ENCODE measurements at places on chromosomes 2 and 18. TPM values are rescaled to one million over a fixed set of nuclear protein-coding genes. Genes with fewer than 3 reads are reported as not detected.

The KLF7 gene
- 24.2 TPM for total RNA-seq

The GALR1 gene
- total RNA-seq: 0.05 TPM

The NDUFV2 gene
- 455 TPM for total RNA-seq

The LCT gene
- total RNA-seq: not detected

- no peaks in the 10 kb centered on the region for H3K4me1 ChIP-seq
- H3K27me3 ChIP-seq: peaks cover 1% of the 10 kb centered on the region
- DNase-seq: no peak
- H3K4me3 ChIP-seq: no peak overlapping the region
Measured at GRCh38 chr18:10398571-10398970, 55.9 kb upstream of the APCDD1 start.

DNA sequence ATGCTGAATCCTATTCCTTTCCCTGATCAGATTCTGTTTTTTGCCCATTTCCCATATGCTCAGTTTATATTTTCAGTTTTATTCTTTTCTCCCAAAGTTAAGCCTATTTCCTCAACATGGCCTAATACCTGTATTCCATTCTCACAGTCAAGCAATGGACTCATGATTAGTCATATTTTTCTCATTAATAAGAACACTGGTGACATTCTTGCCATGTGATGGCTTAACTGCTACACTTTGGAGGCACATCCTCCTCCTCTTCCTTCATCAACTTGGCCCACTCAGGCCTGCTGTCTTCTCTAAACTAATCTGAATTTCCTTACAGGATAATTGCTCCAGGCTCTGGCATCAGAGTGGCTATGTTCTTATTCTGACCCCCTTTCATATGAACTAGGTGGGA lies 679.2 kb downstream of the NYAP2 start:
- H3K27me3 ChIP-seq: no peaks in the 10 kb centered on the region
- H3K36me3 ChIP-seq: no peaks in the 10 kb centered on the region
- H3K4me1 ChIP-seq: peaks cover 4% of the 10 kb centered on the region

- H3K27ac ChIP-seq: peak overlapping the region; percentile 69
- H3K27me3 ChIP-seq: no peaks in the 10 kb centered on the region
- DNase-seq: no peak
- H3K4me3 ChIP-seq: no peak overlapping the region
- H3K4me1 ChIP-seq: peaks cover 15% of the 10 kb centered on the region
- H3K36me3 ChIP-seq: no peaks in the 10 kb centered on the region
Measured at GRCh38 chr2:41912776-41913175, 135.0 kb upstream of the PKDCC start.

DNA sequence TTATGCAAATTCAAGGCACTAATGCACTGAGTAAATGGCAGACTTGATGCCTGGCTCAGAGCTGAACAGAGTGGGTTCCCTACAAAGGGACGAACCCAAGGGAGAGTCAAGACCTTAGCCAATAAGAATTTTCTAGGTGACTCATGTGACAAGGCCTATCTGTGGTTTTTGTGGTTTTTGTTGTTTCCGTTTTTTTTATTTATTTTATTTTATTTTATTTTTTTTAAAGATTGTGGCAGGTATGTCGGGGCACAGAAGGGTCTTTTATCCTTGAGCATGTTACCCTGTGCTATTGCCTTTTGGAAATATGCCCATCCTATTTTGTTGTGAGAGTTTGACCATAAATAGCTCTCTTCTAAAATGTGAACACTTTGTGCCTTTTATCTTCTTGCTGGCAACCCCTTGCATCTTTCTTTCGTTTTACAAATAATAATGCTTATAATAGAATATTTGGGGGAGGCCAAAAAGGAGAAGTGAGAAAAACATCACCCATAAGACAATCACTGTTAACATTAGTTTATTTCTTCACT lies 113.4 kb upstream of the AQP4 start:
- no peak overlapping the region for H3K4me3 ChIP-seq
- no peaks in the 10 kb centered on the region for H3K4me1 ChIP-seq
- DNase-seq: no peak

DNA sequence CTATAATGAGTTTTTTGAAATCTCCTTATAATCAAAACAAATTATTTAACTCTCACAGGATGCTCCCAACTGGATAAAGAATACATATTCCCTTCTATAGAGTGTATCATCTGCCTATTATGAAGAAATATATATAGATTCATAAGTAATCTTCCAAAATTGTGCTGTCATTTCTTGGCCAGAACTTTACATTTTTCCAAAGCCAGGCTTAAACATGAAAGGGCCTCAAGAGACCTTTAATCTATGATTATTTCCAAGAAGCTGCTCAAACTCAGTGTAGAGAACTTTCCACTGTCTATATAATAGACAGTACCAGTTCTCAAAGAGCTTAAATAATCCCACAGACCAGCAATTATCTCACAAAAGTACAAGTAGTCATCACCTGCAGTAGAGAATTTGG lies 211.0 kb downstream of the AKAIN1 start:
- H3K27me3 ChIP-seq: no peaks in the 10 kb centered on the region
- H3K36me3 ChIP-seq: no peaks in the 10 kb centered on the region
- H3K27ac ChIP-seq: no peak overlapping the region
- H3K4me3 ChIP-seq: no peak overlapping the region
- DNase-seq: no peak
- no peaks in the 10 kb centered on the region for H3K4me1 ChIP-seq

- no peaks in the 10 kb centered on the region for H3K27me3 ChIP-seq
- H3K36me3 ChIP-seq: no peaks in the 10 kb centered on the region
- H3K4me3 ChIP-seq: no peak overlapping the region
- H3K4me1 ChIP-seq: no peaks in the 10 kb centered on the region
- no peak for DNase-seq
Measured at GRCh38 chr2:25585189-25585588, 88.2 kb downstream of the DTNB start.

DNA sequence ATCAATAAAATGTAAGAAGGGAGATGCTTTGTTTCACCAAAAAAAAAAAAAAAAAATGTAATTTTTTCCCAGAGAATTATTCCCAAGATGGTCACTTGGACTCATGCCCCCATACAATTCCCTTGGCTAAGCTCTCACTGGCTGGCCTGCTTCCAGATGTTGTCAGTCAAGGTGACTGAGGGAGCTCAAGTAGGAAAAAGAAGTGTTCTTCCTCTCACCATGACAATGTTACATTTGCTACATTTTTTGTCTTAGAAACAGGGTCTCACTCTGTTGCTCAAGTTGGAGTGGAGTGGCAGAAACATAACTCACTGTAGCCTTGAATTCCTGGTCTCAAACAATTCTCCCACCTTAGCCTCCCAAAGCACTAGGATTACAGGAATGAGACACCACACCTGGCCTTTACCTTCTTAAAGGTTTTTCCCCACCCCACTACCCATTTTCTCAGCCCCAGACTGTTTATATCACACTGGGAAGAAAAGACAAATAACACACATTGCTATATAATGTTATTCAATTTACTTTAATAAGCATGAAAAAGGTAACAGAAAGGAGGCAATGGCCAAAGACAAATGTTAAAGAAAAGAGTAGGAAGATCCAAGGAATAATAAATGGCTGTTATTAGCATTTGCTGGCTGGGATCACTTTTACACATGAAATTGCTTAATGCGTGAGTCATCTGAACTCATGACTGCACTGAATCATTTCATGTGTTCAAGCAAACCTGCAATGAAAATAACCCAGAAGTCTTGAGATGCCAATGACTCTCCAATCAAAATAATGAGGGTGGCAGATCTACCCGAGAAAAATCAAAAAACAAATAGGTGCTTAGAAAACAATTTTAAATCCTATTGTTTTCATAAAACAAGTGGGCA lies 45.2 kb downstream of the ACVR1 start:
- peak overlapping the region; percentile 13 for H3K4me3 ChIP-seq
- H3K27ac ChIP-seq: peak overlapping the region; percentile 73
- no peaks in the 10 kb centered on the region for H3K27me3 ChIP-seq
- DNase-seq: no peak

- H3K4me1 ChIP-seq: no peaks in the 10 kb centered on the region
- no peaks in the 10 kb centered on the region for H3K36me3 ChIP-seq
- no peak for DNase-seq
Measured at GRCh38 chr2:204948024-204948763, 402.9 kb downstream of the PARD3B start.

DNA sequence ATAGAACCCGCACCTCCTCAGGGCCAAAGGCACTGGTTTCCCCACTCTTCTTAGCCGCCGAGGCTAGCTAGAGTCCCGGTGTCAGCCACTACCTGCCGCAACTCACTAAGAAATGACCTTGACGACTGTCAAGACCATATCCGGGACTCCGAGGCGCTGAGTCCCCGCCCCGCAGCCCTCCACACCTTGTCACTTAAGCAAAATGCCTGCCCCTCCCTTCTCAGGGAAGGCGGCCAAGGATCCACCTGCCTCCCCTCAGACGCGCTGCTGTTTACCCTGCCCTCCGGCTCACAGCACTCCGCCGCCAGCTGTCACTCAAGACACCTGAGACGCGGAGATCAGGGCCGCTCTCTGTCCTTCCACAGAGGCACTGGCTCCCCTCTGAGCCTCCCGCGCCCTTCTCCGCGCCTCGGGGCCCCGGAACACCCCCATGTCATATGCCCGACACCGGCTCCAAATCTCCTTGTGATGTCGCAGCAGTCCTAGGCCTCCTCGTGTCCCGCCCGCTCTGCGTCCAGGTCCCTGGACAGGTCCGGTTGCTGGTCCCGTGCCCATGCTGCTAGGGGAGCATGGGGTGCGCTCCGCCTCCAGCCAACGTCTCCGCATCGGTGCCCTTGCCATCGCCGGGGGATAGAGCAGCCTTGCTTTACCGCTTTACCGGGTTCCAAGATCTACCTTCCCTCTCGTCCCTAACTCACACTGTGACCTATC lies 32.5 kb upstream of the REG3G start:
- no peak overlapping the region for H3K27ac ChIP-seq
- no peaks in the 10 kb centered on the region for H3K4me1 ChIP-seq
- no peaks in the 10 kb centered on the region for H3K36me3 ChIP-seq
- peaks cover 70% of the 10 kb centered on the region for H3K27me3 ChIP-seq

DNA sequence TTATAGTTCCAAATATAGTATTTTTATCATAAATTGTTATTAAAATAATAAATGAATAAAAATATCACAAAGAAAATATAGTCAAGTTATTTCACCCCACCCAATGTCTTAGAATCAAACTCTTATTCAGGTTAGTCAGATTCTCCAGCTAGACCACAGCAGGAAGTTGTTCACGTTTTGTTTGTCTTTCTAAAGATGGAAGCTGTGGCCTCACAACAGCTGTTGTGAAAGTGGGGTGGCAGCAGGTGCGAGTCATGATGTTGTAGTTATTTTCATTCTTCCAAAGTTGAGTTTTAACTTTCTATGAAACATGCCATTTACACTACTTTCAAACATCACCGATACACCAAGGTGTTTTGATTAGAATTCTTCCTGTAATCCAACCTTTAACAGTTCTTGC lies 272.9 kb downstream of the SLC8A1 start:
- peaks cover 4% of the 10 kb centered on the region for H3K36me3 ChIP-seq
- H3K4me1 ChIP-seq: peaks cover 56% of the 10 kb centered on the region
- DNase-seq: no peak
- no peaks in the 10 kb centered on the region for H3K27me3 ChIP-seq
- no peak overlapping the region for H3K27ac ChIP-seq
- no peak overlapping the region for H3K4me3 ChIP-seq

GRCh38 chr2:123362671-123363440 lies 662.2 kb upstream of the CNTNAP5 start:
- no peak overlapping the region for H3K4me3 ChIP-seq
- no peaks in the 10 kb centered on the region for H3K4me1 ChIP-seq
- no peaks in the 10 kb centered on the region for H3K27me3 ChIP-seq
- H3K27ac ChIP-seq: no peak overlapping the region
- no peaks in the 10 kb centered on the region for H3K36me3 ChIP-seq

GRCh38 chr2:42072349-42073118 lies 24.7 kb downstream of the PKDCC start:
- peaks cover 30% of the 10 kb centered on the region for H3K4me1 ChIP-seq

DNA sequence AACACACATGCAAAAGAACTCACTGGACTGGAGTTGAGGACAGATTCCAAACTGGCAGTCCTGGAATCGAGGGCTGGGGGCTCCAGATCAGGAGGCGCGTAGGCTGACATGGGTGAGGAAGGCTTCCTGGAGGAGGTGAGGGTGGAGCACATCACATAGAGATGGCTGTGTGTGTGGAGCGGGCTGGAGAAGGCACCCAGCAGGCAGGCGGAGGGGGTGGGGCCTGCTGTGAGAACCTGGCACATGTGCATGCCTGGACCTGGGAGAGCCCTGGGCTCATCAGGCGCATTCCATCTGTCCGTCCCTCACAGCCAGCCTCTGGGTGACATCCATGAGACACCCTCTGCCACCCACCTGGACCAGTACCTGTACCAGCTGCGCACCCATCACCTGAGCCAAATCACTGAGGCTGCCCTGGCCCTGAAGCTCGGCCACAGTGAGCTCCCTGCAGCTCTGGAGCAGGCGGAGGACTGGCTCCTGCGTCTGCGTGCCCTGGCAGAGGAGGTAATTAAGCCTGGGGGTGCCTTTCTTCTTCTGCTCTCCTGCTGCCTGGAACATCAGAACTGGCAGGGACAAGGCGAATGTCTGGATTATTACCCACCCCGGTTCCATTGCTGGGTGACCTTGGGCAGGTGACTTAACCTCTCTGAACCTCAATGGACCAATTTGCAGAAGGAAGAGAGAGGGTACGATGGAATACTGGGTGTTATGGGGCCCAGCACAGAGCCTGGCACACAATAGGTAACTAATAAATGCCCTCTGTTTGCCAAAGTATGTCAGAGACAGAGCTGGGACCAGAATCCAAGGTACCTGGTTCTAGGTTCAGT lies 108.3 kb downstream of the DYSF start:
- H3K4me3 ChIP-seq: no peak overlapping the region
- no peak for DNase-seq
- H3K36me3 ChIP-seq: peaks cover 19% of the 10 kb centered on the region
- no peak overlapping the region for H3K27ac ChIP-seq

DNA sequence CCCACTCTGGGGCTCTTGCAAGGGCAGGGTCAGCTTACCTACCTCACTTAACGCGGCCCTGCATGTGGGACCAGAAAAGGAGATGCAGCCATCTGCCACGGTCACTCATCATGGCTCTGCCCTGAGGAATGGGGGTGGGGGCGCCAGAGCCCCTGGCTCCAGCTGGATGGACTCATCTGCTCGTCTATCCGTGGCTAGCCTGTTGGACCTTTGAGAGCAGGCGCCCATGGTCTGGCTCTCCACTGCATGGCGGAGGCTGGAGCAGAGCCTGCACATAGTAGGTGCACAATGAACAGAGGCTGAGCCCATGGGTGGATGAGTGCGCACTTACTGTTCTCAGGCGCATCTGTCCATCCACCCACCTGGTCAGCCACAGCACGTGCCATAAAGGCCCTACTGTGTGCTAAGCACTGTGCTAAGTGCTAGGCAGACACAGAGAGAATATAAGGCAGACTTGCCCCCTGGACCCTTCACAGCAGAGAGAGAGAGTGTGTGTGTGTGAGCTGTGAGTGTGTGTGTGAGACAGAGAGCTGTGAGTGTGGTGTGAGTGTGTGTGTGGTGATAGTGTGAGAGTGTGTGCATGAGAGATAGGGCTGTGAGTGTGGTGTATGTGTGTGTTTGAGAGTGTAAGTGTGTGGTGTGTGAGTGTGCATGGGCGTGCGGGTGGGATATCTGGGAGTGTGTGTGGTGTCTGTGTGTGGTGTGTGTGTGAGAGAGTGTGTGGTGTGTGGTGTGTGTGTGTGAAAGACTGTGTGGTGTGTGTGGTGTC lies 151.3 kb downstream of the TFCP2L1 start:
- H3K4me1 ChIP-seq: no peaks in the 10 kb centered on the region
- H3K27ac ChIP-seq: no peak overlapping the region
- H3K36me3 ChIP-seq: no peaks in the 10 kb centered on the region
- no peak overlapping the region for H3K4me3 ChIP-seq

Measured in left ventricle myocardium inferior (tissue), 1 donor.